ENCODE measurements at places on chromosomes 12 and 14. TPM values are rescaled to one million over a fixed set of nuclear protein-coding genes. Genes with fewer than 3 reads are reported as not detected.

GRCh38 chr12:103279444-103279843 lies 216.3 kb downstream of the C12orf42 start:
- no peaks in the 10 kb centered on the region for H3K36me3 ChIP-seq
- H3K4me3 ChIP-seq = no peak overlapping the region
- H3K27me3 ChIP-seq = peaks cover 3% of the 10 kb centered on the region
- DNase-seq = no peak
- H3K4me1 ChIP-seq = peaks cover 10% of the 10 kb centered on the region

- H3K4me3 ChIP-seq = peak overlapping the region; percentile 94
- peak overlapping the region; percentile 88 for H3K27ac ChIP-seq
- H3K4me1 ChIP-seq = peaks cover 58% of the 10 kb centered on the region
- peaks cover 52% of the 10 kb centered on the region for H3K36me3 ChIP-seq
- no peak for DNase-seq
Observed at GRCh38 chr12:110282956-110283817, 2.1 kb downstream of the ATP2A2 start.

DNA sequence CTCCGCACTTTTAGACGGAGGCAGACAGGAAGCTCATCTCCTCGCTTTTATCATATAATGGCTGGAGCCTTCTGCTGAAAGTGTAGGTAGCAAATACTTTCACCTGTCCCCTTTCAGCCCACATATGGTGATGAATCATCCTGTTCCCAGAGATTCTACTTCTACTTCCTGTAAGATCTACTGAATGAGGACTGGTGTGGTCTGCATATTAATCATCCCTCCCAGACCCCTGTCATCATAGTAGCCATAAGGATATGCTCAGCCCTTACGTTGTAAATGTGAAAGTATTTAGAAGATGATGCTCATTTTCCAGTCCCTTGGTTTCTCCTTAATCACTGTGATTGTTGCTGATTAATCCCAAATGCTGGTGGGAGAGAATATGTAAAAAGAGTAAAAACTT lies 268.2 kb upstream of the GRIP1 start:
- no peak overlapping the region for H3K27ac ChIP-seq
- H3K4me3 ChIP-seq = no peak overlapping the region
- H3K4me1 ChIP-seq = peaks cover 7% of the 10 kb centered on the region
- peaks cover 8% of the 10 kb centered on the region for H3K27me3 ChIP-seq

Gene TAS2R31
- total RNA-seq = 1.5 TPM

Gene CACNA2D4
- total RNA-seq = 4.3 TPM
